CD4-positive, alpha-beta T cell treated with Interferon alpha-2 for 1 hour (primary cell): ENCODE measurements at places on chromosomes 3 and 15.

- no peak for DNase-seq
Measured at GRCh38 chr15:69848551-69849231, 249.0 kb downstream of the TLE3 start.

DNA sequence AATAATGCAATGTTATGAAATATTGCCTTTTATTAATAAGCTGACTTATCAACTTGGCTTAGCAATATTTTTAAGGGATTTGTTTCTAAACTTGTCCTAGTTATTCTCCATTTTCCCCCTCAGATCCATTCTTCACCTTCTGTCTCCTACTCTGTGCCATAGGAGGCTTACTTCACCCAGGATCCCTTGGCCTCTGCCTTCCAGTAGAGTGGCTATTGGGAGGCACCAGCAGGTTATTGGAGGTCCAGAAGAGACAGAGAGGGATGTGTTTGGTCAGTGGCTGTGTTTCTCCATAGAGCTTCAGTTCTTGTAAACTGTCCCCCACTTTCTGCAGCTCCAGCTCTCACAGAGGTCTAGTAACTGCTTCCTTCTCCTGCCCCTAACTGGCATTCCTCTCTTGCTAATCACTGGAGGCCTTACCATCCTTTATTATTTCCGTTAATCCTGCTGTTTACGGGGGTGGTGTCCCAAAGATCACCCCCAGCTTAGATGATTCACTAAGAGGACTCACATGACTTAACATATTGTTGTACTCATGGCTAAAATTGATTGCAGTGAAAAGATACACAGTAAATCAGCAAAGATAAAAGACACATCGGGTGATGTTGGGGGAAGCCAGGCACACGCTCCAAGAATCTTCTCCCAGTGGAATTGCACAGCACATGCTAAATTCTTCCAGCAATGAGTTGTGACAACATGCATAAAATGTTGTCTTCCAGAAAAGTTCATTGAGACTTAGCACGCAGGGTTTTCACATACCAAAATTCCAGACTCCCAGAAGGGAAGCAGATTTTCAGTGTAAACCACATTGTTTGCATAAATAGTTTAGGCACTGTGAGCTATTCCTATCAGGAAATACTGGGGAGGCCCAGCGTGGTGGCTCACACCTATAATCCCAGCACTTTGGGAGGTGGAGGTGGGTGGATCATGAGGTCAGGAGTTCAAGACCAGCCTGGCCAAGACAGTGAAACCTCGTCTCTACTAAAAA, 67.5 kb downstream of the RPL22L1 start:
- no peak for DNase-seq

- no peak for DNase-seq
Measured at GRCh38 chr3:15094187-15094875, 4.6 kb downstream of the RBSN start.

- no peak for DNase-seq
Measured at GRCh38 chr3:58720526-58720925, 54.0 kb upstream of the FAM3D start.

DNA sequence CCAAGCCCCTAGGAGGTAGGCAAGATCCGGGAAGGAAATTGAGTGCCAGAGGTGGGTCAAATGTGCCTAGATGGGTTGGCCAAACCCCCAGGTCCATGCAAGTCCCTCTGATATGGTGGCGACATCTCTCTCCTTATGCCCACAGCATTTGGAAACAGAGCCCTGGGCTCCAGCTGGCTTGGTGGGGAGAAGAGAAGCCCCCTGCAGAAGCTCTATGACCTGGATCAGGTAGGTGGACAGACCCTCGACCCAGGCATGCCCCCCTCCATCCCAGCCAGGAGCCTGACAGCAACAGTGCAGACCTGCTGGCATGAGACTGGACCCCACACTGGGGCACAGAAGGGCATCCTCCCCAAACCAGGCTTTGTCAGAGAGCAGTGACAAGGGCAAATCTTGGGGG, 12.2 kb downstream of the CHST13 start:
- DNase-seq: no peak

DNA sequence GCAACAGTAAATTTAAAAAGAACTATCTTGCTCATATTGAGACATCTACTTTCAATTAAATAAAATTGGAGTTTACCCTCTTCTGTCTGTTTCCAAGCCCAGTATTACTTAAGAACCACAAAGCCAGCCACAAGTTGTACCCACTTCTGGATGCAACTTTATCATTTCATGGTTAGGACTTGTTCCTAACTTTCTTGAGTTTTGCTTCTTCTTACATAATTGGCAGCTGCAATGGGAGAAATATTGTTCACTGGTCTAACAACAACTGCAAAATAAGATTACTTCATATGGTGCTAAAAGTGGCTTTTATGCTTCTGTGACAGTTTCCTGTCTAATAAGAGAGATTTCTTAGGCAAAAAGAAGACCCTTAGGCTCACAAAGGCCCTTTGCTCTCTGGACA, 240.6 kb downstream of the OTOL1 start:
- DNase-seq: no peak

- DNase-seq: no peak
Measured at GRCh38 chr15:79089331-79089889, 1.2 kb downstream of the RASGRF1 start.

DNA sequence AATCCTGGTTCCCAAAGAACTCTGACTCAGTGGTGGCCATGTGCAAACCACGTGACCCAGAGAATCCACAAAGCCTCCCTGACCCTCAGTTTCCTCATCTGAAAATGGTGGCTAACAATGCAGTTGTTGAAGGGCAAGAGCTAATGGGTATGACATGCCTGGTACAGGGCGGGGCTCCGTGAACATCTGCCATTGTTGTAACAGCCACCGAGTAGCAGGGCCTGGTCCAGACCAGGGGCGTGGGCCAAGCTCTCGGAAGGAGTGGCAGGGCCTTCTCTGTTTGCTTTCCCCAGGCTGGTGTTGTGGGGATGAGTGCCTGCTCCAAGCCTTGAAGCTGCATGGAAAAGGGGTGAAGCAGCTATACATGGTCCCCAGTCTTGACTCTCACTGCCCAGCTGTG, 13.4 kb downstream of the MAPKAPK3 start:
- DNase-seq: no peak

GRCh38 chr3:141681390-141681780, 56.7 kb upstream of the RNF7 start:
- no peak for DNase-seq

DNA sequence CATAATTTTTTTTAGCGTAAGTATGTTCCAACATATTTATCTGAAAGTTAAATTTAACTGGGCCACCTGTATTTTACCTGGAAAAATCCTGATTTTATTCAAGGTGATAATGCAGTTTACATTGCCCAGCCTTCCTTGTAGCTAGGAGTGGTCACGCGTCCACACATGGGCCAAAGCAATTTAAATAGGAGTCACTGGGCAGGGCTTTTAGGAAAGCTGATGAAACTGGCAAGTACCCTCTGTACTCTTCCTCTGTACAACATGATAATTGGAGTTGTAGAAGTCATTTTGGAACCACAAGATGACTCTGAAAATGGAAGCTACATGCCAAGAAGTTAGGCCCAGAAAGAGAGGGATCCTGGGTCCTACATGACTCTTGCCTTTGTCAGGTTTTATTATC, 9.5 kb downstream of the BTD start:
- DNase-seq: no peak

DNA sequence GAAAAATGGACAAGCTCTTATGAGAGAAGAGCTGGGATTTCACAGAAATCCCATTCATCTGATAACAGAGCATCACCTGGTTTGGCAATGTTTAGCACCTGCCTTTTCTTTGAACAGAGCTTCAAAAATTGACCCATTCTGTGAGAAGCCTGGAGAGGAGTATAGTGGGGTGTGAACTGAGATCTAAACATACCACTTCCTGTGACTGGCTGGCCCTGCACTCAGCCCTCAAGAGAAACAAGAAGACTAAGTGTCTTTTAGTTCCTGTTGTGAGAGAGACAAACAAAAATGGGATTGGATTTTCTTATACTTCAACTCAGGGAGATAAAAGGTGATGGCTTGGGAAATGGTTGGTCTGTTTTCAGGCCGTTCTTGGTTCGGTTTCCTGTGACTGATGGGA, 1060.2 kb downstream of the ROBO1 start:
- DNase-seq: no peak

DNA sequence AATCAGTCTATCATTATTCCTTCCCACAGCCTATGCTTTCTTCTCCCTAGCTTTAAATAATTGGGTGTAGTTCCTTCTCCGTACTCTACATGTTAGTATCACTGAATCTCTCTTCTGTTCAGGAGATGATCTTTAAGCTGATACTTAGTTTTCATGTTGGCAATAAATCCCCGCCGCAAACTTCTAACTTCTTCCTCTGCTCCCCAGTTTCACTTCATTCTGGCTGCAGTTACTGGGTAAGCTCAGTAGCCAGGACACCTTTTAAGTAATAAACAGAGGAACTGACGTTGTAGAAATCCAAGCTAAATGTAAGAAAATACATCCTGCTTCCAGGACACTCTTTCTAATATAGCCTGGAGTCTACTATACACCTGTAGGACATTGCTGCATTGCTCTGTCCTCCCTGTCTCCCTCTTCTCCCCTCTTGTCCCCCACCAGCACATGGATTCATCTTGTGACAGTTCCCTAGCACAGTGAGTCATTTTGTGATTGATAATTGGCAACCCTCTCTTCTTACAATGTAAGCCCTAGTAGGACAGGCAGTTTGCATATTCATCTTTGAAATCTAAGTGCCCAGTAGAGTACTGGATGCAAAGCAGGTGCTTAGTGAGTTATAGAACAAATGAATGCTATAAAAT, 598.2 kb downstream of the UNC13C start:
- no peak for DNase-seq

DNA sequence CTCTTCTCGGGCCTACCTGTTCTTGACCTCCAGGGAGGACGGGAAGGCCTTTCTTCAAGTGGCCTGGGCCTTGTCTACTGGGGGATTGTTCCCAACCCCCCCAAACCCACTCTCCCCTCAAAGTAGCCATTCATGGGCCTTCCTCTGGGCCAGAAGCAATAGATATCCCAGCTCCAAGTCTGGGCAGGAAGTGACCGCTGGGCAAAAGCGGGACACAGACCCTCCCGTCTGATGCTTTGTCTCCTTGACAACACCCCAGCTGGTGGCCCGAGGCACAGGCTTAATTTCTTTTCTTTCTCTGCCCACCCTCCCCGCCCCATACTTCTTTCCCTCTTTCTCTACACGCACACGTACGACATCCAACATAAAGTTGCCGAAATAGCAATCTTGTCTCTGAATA, 41.4 kb upstream of the FEZF2 start:
- no peak for DNase-seq

DNA sequence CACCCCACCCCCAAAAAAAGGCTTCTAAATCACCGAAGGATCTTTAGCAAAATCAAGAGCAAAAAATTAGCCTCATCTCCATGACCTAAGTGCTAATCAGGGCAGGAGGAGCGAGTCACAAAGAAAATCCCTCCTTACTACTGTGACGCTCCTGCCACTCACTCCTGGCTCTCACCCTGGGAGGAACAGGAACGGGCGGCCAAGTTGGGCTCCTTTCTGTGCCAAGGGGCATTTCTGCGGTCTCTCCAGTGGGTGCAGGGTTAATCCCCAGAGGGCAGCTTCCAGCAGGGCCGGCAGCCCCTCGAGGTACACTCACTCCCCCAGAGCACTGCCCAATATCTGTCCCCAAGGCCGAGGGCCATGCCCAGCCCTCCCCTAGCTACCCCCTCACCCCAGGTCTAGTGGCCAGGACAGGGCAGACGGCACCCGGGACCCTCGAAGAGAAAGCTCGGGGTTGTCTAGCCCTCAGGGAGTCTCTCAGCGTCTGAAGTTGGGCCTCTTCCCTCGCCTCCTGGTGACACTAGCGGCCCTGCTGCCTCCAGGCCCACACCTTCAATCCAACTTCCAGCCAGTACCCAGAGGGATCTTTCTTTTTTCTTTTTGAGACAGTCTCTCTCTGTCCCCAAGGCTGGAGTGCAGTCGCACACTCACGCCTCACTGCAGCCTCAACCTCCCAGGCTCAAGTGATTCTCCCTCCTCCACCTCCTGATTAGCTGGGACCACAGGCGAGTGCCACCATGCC, 706 bp downstream of the CAV3 start:
- no peak for DNase-seq

DNA sequence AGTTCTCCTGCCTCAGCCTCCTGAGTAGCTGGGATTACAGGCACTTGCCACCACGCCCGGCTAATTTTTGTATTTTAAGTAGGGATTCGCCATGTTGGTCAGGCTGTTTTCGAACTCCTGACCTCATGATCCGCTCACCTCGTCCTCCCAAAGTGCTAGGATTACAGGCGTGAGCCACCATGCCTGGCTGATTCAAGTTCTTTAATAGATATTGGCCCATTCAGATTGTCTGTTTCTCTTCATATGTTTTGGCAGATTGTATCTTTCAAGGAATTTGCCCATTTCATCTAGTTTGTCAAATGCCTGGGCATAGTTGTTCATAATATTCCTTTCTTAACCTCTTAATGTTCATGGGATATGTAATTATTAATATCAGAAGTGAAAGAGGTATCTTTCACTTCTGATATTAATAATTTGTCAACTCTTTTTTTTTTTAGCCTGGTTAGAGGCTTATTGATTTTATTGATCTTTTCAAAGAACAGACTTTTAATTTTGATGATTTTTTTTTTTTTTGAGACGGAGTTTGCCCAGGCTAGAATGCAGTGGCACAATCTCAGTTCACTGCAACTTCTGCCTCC, 40.2 kb upstream of the ZFAND6 start:
- no peak for DNase-seq

DNA sequence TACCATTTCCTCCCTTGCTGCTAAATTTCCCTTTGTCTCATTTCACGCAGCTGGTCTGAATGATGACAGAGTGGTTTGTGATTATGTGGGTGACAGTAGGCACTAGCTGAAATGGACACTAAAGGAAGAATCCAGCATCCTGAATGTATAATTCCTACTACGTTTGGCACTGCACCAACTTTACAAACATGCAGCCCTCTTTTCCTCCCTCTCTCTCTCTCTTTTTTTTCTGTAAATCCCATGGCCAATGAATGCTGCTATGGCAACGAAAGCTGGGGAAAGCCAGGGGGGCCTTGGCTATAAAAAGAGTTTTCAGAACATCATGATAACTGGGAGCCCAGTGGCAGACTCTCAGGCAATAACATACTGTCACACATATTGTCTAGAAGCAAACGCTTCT, 367.2 kb upstream of the AGTR1 start:
- DNase-seq: no peak

GRCh38 chr3:186109897-186110803, 1.3 kb upstream of the ETV5 start:
- no peak for DNase-seq

- no peak for DNase-seq
Measured at GRCh38 chr3:119586733-119587172, 7.5 kb downstream of the ADPRH start.

DNA sequence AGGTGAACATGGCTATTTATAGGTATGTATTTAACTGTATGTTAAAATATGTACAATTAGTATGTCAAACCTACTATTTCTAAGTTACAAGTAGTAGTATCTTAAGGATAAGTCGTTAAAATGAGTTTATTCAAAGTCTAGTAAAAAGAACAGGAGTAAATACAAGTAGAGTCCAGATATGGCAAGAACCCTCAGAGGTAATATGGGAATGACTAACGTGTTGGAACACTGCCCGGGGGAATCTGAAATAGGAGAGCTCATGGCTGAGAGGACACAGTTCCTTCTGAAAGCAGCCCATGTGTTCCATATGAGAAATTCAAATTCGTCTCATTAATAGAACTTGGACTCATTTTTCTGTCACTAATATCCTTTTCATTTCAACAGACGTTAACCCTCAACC, 158.8 kb downstream of the CLSTN2 start:
- no peak for DNase-seq

GRCh38 chr15:51172193-51172592, 77.5 kb upstream of the TNFAIP8L3 start:
- no peak for DNase-seq

GRCh38 chr3:8597219-8597853, 47.3 kb downstream of the SSUH2 start:
- DNase-seq: no peak

- no peak for DNase-seq
Measured at GRCh38 chr3:81419228-81419627, 342.2 kb downstream of the GBE1 start.
